ENCODE measurements at places on chromosomes 16 and 17. TPM values are rescaled to one million over a fixed set of nuclear protein-coding genes. Genes with fewer than 3 reads are reported as not detected.

Gene SOX15
- total RNA-seq: 15.2 TPM

Gene MFSD6L
- total RNA-seq: 2.6 TPM

Gene KRT36
- not detected for total RNA-seq

Gene CDH16
- total RNA-seq: not detected

Gene EVPLL
- total RNA-seq: not detected

Gene TNP2
- total RNA-seq: not detected

Gene TANC2
- total RNA-seq: 21.9 TPM

Gene OR4D1
- total RNA-seq: 0.32 TPM

Gene CCL7
- total RNA-seq: not detected

Gene RMI2
- total RNA-seq: 96.0 TPM

Gene TANGO6
- total RNA-seq: 15.8 TPM

Gene HS3ST4
- 3.3 TPM for total RNA-seq

Gene TBC1D3G
- not detected for total RNA-seq

Gene WDR59
- 107 TPM for total RNA-seq

Gene SEZ6L2
- total RNA-seq: 43.5 TPM

Gene KCTD2
- total RNA-seq: 33.7 TPM

Gene NPW
- total RNA-seq: 10.3 TPM

Gene KRT25
- total RNA-seq: not detected

Gene ABCA10
- total RNA-seq: not detected

Gene RAP1GAP2
- total RNA-seq: 63.4 TPM

Gene DOK4
- total RNA-seq: 28.9 TPM

Gene KRT17
- 0.50 TPM for total RNA-seq
